ENCODE measurements at places on chromosomes 2 and 18.

DNA sequence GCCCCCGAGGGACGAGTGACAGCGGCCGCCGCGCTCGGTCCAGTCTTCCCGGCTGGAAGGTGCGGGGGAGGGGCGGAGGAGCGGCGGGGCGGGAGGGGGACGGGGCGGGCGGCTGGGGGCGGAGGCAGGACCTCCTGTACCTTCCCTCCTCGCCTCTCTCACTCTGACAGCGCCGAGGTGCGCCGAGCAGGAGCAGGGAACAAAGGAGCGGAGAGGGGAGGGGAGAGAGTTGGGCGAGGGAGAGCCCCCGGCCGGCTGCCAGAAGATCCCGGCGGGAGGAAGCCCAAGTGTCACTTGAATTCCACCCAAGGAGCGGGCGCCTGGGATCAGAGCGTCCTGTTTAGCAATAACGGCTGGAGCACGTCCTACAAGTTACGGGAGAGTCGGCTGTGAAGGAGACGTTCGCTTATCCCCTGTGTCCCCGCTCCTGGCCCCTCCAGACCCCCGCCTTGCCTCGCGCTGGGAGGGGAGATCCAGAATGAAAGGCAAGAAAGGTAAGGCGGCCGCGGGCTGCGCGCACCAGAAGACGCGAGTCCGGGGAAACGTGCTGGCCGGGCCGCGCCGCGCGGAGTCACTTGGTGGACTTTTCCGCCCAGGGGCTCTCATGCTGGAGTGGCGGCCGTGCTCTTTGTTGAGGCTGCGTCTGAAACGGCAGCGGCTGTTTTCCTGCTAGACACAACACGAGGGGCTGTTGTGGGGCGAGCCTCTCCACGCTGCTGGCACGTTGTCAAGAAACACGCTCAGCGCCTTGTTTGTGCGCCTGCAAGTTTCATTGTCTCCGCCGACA lies at the start of gene TGIF1:
Gene TGIF1 (plus strand): TSS at position 161 of the 787 bp plus-strand sequence. CDS start 318 bp downstream, at position 479.
- peak; percentile 73 for DNase-seq

DNA sequence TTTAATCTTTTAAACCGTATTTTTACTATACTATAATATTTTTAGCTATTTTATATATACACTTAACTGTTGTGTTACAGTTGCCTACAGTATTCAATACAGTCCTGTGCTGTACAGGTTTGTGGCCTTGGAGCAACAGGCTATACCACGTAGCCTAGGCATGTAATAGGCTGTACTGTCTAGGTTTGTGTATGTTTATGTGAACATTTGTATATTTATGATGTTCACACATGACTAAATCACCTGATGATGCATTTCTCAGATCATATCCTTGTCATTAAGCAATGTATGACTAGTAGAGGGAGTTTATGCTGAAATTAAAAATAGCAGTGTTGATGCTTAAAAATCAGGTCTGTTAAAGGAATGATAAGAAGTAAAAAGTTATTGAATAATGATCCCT lies 92.3 kb upstream of the RANBP2 start:
- peak; percentile 44 for DNase-seq

GRCh38 chr2:10688921-10689807 lies 611 bp downstream of the NOL10 start:
- peak; percentile 31 for DNase-seq

DNA sequence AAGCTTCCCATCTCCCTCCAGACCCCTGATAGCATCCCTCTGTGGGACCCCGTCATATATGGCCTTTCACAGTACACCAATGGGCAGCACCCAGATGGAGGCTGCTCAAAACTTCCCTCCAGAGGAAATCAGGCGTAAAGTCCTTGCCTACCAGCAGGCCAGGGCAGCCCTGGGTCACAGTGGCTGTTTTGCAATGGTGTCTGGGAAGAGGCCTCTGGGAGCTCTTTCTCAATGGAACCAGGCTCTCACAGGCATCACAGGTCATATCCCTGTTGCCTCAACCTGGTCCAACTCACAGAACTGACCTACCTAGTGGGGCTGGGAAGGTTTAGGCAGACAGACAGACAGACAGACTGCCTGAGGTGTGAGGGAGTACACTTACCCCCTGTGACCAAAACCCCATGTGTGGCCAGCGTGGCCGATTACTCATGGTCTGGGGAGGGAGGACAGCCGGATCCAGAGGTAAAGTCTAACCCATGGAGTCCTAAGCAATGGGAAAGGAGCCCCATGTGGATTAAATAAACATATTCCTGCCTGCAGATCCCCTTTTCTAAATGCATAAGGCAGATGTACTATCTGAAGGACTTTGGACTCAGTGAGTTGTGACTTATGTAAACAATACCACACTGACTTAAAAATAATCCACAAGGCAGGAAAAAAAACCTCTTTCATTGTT lies 58.2 kb downstream of the BCL2L11 start:
- DNase-seq, result no peak

GRCh38 chr2:176464886-176465564 lies 195.8 kb downstream of the MTX2 start:
- DNase-seq, result no peak

DNA sequence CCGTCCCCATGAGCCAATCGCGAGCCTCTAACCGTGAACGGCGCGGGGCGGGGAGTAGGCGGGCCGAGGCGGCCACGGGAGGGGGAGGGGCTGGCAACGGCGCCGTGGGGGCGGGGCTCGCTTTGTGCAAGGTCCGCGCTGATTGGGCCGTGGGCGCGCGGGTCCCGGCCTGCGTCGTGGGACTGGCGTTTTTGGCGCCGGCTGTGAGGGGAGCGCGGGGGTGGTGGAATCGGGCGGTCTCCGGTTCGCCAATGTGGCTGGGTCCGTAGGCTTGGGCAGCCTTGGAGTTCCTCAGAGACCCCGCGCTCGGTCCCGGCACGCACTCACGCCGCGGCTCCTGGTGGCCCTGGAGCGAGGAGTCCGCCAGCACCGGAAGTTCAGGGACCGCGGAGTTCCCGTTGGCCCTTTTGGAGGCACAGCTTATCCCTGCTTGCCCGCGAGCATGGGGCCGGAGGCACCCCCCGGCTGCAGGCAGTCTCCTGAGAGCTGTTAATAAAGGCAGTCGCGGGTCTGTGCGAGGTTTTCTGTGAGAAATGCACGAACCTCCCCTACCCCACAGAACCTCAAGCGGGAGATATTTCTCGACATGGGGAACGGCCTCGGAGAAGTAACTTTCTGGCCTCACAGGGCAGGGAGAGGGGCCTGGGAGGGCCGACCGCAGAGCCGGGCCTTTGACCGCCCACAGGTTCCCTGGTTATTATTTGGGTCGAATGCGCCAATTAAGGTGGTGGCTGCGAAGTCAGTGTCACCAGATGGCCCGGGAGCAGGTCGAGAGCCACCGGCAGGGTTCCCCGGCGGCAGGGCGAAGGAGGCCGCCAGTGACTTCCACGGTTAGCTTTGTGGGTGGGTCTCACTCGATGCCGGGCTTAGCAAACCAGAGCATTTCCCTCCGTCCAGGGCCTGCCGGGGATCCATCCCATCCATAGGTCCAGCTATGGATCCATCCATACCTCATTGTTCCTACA lies 574 bp upstream of the NCL start:
- DNase-seq, result peak; percentile 99

GRCh38 chr2:238235331-238235732 lies 4.5 kb downstream of the HES6 start:
- DNase-seq, result peak; percentile 81

DNA sequence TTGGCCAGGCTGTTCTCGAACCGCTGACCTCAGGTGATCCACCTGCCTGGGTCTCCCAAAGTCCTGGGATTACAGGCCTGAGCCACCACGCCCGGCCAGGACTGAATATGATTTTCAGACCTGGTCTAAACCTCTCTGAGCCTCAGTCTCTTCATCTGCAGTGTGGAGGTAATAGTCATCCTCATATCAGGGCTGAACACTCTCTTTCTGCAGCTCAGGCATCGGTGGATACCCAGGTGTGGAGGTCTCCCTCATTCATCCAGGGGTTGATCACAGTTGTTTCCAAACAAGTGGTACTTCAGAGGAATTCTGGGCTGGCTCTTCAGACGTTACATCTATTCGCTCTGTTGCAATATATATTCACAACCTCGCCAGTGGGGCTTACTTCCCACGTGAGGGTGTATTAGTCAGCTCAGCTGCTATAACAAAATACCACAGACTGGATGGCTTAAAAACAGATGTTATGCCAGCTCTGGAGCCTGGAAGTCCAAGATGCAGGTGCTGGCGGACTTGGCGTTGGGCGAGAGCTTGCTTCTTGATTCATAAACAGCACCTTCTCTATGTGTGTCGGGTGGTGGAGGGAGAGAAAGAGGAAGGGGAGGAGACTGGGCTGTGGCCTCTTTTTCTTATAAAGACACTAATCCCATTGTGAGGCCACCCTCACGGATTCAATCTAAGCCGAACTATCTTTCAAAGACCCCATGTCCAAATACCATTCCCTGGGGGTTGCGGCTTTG lies 2.9 kb upstream of the MBP start:
- DNase-seq, result no peak

DNA sequence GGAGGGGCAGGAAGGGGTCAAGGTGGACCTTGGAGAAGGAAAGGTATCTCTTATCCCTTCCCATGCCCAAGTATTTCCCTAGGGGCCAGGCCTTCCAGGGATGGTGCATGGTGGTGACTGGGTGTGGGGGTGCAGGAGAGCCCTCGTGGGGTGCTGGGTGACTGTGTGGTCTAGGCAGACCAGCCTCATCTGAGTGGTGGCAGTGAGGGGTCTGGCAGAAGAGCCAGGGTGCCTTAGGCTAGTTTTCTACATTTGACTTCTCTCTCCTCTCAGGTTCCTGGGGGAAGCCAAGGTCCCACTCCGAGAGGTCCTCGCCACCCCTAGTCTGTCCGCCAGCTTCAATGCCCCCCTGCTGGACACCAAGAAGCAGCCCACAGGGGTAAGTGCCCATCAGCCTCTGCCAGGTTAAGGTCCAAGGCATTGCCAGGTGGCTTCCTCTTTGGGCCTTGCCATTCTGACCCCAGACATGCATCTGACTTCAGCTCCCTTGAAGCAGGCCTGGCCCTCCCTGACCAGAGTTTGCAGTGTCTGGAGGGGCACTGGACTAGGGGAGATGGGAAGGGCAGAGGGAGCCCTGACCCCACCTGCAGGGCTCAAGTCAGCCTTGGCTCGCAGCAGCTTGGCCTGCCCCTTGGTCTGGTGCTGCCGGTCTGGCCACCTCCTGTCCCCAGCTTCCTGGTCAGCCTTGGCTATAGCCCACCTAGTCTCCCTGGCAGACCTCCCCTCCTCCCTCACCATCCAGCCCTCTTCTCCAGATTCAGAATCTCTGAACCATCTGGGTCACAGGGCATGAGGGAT lies 49.8 kb downstream of the DYSF start:
- no peak for DNase-seq

DNA sequence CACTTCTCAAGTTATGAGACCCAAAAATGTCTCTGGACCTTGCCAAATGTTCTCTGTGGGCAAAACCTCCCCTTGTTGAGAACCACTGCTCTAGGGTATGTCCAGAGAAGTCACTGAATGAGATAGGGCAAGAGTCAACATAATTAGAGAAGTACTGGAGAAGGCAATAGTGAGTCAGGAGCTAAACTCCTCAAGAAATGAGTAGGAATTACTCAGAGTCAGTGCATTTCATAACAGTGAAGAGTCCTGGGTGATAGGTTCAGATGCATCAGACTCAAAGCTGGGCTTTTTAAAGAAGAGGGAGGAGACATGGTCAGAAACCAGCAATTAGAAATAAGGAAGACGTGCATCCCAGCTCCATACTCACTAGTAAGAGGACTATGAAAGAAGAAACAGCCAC lies 38.6 kb upstream of the IHH start:
- DNase-seq, result peak; percentile 89

DNA sequence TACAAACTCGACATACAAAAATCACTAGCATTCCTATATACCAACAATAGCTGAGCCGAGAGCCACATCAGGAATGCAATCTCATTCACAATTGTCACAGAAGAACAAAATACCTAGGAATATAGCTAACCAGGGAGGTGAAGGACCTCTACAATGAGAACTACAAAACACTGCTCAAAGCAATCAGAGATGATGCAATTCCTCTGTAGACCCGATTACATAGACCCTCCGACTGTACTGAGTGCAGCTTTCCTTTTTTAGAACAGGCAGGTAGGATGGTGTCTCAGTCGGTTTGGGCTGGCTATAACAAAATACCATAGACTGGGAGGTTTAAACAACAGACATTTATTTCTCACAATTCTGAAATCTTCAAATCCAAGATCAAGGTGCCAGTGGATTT lies 139.5 kb upstream of the REV1 start:
- no peak for DNase-seq

GRCh38 chr2:54546923-54547720 lies 91.0 kb downstream of the SPTBN1 start:
- no peak for DNase-seq

DNA sequence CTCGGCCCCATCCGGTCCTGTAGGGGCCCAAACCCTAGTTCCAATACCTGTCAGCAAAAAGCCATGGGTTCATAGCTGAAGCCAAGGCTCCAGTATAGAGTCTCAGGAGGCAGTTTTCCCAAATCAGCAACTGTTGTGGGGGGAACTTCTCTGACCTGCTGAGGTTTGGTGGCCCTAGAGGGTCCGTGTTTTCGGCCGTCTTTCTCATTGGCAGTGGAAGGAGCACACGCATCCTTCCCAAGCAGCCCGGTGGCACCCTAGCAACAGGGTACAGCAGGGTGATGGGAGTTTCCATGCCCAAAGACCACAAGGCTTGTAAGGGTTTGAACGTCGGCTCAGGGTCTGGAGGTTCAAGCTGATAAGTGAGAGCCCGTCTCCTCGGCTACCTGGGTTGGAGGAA lies 6.6 kb downstream of the FOSL2 start:
- no peak for DNase-seq

GRCh38 chr2:65294136-65294535 lies 66.5 kb downstream of the ACTR2 start:
- no peak for DNase-seq

- DNase-seq, result no peak
These were observed 205.2 kb downstream of the SCG2 start for GRCh38 chr2:223396993-223397392.

- no peak for DNase-seq
These were observed 266.6 kb downstream of the TFCP2L1 start for GRCh38 chr2:121018136-121019061.

GRCh38 chr18:52992041-52992440 lies 652.0 kb downstream of the DCC start:
- DNase-seq, result no peak

GRCh38 chr2:172168917-172169346 lies 66.2 kb upstream of the DLX2 start:
- DNase-seq, result peak; percentile 66

GRCh38 chr2:73823916-73824523 lies 4.7 kb upstream of the STAMBP start:
- DNase-seq, result peak; percentile 84

DNA sequence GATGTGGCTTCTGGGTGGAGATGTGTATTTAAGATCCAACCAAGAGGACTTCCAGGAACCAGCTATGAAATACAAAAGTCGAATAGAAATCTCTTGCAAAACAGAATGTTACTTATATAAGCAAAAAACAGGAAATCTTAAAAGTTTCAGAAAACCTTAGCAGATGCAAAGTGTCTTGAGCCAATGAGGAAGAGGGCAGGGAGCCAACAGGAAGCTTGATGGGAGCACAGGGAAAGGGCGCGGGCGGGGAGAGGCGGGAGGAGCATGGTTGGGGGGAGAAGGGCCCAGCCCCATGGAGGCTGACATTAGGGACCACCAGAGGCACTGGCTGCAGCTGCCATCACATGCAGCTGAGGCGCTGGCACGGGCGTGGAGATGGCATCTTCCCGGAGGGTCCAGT lies 203.3 kb downstream of the SNTG2 start:
- DNase-seq, result no peak

GRCh38 chr2:220465700-220466099 lies 838.3 kb downstream of the SLC4A3 start:
- DNase-seq, result no peak

GRCh38 chr2:82667491-82667890 lies 1791.6 kb downstream of the SUCLG1 start:
- no peak for DNase-seq
